Endodermal cell (in vitro differentiated cells): ENCODE measurements at places on chromosomes 6 and 20. TPM values are rescaled to one million over a fixed set of nuclear protein-coding genes. Genes with fewer than 3 reads are reported as not detected.

The NFYA gene
- 41.5 and 44.8 TPM in 2 replicates for total RNA-seq

The CLIC1 gene
- total RNA-seq = 380 and 419 TPM in 2 replicates

- DNase-seq = no peak
These were observed 398.3 kb downstream of the LAMA2 start for GRCh38 chr6:129281168-129281796.

GRCh38 chr6:31349301-31349700, 7.7 kb downstream of the HLA-B start:
- DNase-seq = no peak

The SYTL3 gene
- 0.20 and 0.79 TPM in 2 replicates for total RNA-seq
